ENCODE measurements at places on chromosomes 2 and 18. TPM values are rescaled to one million over a fixed set of nuclear protein-coding genes. Genes with fewer than 3 reads are reported as not detected.

CCDC74A gene
- 2.2 TPM for total RNA-seq

C2orf72 gene
- not detected for total RNA-seq

REG3A gene
- not detected for total RNA-seq

GRCh38 chr2:239991689-239992314 lies 33.3 kb downstream of the NDUFA10 start:
- peak; percentile 71 for DNase-seq

GRCh38 chr18:35117372-35117771 lies 76.2 kb downstream of the MAPRE2 start:
- no peak for DNase-seq
